Stimulated activated CD4-positive, alpha-beta T cell treated with anti-CD3 and anti-CD28 coated beads, TNF-alpha, amount 100 ng/mL, for 24 hours (primary cell): ENCODE measurements at places on chromosomes 7 and 10.

DNA sequence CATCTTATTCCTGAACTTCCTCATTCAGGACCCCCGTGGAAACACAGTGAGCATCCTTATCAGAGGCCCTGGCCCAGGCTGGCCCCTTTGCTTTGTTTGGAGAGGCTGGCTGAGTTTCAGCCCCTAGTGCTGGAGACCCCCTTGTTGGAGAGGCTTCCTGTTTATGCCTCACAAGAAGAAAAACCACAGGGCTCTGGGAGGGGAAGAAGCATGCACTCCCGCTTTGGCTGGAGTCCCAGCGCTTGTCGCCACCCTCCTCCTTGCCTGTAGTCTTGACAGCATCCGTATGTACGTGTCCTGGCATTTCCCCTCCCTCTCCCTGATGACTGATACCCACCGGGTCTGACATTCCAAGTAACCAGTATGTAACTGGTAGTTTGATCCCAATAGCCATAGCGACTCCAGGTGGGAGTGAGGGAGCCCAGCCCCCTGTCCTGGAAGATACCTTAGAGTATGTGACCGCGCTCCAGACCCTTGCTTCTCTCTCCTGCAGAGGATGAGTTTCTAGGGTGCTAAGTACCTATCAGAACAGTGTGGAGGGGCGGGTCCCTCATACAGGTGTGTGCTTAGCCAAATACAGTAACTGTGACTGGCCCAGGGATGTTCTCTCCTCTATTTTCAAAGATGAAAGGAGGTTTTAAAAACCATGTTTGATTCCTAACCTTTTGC lies 6.9 kb upstream of the ATP6V0E2 start:
- no peak for DNase-seq

- DNase-seq: no peak
Observed at GRCh38 chr7:35384761-35385700, 131.1 kb upstream of the TBX20 start.

- DNase-seq: no peak
Observed at GRCh38 chr7:1537535-1538412, 7.3 kb downstream of the MAFK start.

DNA sequence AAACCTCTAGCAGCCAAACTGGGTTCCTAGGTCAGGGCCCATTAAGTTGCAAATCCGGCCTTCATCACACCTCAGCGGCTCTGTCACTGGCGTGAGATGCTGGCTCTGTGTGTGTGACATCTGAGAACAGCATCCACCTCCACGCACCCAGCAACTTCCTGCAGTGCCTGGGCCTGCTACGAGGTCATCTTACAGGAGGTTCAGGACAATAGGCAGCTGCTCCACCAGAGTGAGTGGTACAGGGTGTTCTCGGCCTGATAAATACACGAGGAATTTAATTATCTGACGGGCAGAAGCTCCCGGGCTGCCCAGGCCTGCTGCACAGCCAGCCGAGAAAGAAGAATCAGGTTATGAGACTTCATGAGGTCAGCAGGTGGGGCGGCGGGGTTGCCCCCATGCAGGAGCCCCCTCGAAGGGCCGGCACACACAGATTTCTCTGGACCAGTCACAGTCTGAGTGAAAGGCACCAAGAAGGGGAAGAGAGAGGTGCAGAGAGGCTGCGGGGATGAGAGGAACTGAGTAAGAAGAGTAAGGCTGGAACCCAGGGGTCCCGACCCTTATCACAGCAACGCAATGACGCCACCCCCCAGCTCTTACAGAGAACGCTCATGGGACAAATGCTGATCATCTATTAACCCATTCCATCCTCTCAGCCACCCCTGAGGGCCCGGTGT lies 49.3 kb downstream of the CALML3 start:
- DNase-seq: no peak

GRCh38 chr10:71397296-71398212 lies 834 bp downstream of the CDH23 start:
- DNase-seq: no peak

DNA sequence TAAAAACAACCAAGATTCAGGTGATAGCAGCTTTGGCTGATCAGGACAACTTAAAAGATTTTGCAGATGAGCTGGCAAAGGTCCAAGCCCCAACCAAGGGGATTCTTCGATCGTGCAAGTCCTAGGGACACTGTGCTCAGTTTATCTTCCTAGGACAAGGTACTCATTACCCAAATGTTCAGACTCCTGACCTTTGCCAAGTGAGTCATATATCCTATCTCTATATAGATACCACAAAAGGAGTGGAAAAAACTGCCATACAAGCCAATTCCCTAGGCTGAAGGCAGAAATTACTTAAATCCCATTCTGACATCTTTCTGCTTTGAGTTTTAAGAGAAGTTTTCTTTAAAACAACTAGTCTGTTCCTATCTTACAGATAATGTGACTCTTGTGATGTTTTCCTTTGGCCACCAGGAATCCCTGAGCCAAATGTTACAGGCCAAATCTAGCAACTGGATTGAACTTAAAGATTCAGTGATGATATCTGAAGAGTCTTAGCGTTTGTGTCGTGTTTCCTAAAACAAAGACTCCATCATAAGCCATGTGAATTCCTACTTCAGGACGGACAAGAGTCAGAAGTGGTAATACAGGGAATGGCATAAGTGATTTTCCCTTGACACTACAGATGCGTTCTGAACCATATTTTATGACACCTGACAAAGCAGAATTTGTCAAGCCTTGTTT lies 142.6 kb upstream of the ASAH2 start:
- DNase-seq: no peak

DNA sequence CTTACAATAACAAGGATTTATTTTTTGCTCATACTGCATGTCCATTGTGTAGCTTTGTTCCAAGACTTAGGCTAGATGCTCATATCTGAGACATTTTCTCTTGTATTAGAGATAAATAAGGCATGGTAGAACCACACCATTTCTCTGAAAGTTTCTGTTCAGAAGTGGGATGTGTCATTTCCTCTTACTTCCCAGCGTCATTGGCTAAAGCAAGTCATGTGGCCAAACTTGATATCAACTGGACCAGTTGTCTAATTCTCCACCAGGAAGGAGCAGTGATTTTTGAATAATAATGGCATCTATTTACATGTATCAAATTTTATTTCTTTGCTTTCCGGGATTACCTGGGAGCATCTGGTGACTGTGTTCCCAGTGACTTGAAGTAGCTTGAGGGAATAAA lies 38.3 kb downstream of the AHCYL2 start:
- no peak for DNase-seq

- DNase-seq: no peak
Observed at GRCh38 chr7:22288202-22288601, 68.8 kb downstream of the RAPGEF5 start.

GRCh38 chr7:110568388-110568787 lies 522.5 kb upstream of the LRRN3 start:
- DNase-seq: no peak
